ENCODE measurements at places on chromosomes 3 and 15. TPM values are rescaled to one million over a fixed set of nuclear protein-coding genes. Genes with fewer than 3 reads are reported as not detected.
A peak's percentile ranks its signal among the peaks of the same experiment; 100 is the strongest.

DNA sequence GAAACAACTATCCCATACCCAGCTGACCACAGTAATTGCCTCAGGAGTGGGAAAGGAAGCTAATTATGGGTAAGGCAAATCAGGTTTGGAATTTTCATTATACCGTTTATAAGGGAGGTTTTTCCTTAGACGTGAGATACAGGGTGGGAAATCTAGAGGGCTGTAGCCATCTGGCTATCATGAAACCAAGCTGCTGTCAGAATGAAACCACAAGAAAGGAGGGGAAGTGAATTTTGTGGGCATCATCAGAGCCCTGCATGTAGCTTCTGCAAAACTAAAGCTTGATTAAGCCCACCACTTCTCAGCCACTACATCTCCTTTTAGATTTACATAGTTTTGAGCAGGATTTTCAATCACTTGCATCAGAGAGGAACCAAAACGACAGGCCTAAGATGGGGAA, 893.5 kb downstream of the TUSC7 start:
- DNase-seq = no peak

- no peak for DNase-seq
These were observed 180.8 kb downstream of the MEGF11 start for GRCh38 chr15:66072616-66073361.

GRCh38 chr15:23823508-23823907, 136.4 kb upstream of the NDN start:
- no peak for DNase-seq

- no peak for DNase-seq
These were observed 345.3 kb downstream of the WDR72 start for GRCh38 chr15:53414167-53414566.

- DNase-seq = no peak
These were observed 25.4 kb downstream of the KY start for GRCh38 chr3:134625462-134625861.

DNA sequence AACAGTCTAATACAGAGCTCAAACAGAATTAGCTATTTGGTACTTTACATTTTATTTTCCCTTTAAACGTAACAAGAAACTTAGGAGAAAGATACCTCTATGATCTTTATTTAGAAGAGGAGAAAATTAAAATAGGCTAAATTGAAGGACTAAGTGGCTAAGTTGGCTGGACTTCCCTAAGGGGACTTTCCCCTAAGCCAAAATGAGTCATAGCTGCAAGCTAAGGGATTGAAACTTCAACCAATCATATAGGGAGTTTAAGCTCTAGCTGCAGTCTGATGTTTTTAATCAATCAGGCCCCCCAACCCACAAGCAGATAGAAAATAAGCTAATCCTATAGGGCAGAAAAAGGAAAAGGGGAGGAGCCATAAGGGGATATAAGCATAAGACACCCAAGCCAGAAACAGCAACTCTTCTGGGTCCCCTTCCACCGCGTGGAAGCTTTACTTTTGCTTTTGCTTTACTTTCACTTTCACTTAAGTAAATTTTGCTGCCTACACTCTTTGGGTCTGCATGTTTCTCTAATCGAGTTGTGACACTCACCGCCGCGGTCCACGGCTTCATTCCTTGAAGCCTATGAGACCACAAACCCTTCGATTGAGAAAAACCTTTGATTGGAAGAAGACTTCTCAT, 1108.5 kb upstream of the EPHA6 start:
- no peak for DNase-seq

DNA sequence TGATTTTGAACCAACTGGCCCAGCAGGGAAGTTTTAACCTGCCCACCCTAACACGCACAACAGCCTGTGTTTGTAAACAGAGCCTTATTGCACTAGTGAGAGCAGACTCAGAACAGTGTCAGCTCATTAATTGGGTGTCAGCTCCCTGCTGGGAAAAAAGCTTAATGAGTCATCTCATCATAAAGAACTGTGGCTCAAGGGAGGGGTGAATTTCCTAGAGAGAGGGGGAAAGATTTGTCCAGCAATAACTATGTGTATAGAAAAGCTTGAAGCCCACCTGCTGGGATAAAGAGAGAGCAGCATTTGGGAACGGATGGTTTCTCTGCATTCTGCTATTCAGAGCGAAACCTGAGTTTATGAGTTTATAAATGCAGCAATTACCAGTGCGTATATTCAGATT, 48.9 kb upstream of the GMNC start:
- DNase-seq = no peak

- no peak for DNase-seq
These were observed 62.4 kb upstream of the GOLGA6B start for GRCh38 chr15:72592097-72592496.

DNA sequence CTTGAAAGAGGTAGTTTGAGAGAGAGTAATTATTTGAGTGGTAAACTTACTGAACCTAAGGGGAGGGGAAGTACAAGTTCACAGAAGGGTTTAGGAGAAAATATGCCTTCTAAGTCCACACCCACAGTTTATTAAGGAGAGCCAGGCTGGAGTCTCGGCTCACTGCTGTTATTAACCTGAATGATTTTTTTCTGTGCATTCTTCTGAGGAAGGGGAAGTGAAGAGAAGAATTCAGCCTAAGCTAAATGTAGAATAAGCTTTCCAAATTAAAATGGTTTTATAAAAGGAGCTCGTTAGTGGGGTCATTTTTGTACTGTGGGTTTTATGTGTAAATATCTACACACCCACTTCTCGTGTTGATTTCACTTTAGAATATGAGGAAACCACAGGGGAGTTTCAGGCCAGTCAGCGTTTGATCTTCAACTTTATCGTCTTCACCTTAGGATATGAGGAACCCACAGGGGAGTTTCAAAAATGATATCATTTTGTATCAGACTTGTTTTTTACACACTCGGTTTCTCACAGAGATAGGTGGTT, 1.5 kb downstream of the WHAMM start:
- no peak for DNase-seq

GRCh38 chr3:119500265-119500664, 1.9 kb downstream of the TIMMDC1 start:
- no peak for DNase-seq

- no peak for DNase-seq
These were observed 901.7 kb downstream of the PLOD2 start for GRCh38 chr3:145259166-145259880.

GRCh38 chr15:24877174-24877573, 77.6 kb upstream of the SNRPN start:
- DNase-seq = no peak

GRCh38 chr3:146382386-146382785, 87.0 kb downstream of the PLSCR2 start:
- DNase-seq = no peak

DNA sequence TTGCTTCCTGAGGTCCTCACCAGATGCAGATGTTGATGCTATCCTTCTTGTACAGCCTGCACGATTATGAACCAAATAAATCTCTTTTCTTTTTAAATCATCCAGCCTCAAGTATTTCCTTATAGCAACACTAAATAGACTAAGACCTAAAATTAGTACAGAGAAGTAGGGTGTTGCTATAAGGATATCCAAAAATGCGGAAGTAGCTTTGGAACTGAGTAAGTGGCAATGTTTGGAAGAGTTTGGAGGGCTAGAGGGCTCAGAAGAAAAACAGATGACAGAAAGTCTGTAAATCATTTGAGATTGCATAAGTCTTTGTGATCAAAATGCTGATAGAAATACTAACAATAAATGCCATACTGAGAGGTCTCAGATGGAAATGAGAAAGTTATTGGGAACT, 894.9 kb downstream of the DIPK2A start:
- DNase-seq = no peak

GRCh38 chr3:14401692-14402303, 608 bp upstream of the SLC6A6 start:
- no peak for DNase-seq

- no peak for DNase-seq
These were observed 990.5 kb downstream of the OTOL1 start for GRCh38 chr3:162487138-162487537.

- no peak for DNase-seq
These were observed 157.5 kb upstream of the SLC24A5 start for GRCh38 chr15:47963265-47963664.

GRCh38 chr15:32864051-32864450, 146.2 kb downstream of the GREM1 start:
- DNase-seq = no peak

GRCh38 chr15:100008258-100008657, 275.0 kb upstream of the LYSMD4 start:
- no peak for DNase-seq

DNA sequence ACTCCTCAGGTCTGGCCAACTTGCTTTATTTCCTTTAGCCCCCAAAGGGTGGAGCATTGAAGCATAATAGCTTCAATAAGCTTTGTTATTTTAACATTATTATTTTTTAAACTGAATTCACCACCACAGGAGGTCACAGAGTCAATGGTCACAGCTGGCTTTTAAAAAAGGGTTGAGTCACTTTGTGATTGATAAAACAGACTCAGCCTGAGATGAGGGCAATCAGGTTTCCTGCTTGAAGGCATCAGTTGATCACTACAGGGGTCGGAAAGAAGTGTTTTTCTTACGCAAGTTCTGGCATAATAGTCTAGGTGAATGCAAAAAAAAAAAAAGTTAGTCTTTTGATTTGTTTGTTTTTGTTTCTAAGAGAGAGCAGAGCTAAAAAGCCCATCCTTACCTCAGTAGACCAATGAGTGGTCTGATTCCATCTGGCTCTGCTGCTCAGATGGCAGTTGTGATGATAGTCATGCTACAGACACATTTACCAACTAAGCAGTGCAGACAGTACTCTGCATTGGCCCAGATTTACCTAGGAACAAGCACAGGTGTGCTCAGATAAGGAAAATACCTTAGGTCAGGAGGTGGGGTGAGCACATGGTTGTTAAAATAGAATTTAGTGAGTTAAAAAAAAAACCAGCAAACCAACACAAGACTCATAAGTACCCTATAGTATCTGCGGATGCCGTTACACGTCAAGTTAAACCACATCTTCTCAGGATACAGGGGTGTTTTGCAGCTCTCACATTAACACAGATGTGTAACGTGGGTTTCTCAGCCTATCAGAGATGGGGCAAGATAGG, 22.6 kb downstream of the ZNF80 start:
- no peak for DNase-seq

GRCh38 chr15:45022871-45023658, at the start of gene SORD:
SORD (plus strand) TSS chr15:45023195; CDS start chr15:45023284, 89 bp downstream.
- peak; percentile 92 for DNase-seq

DNA sequence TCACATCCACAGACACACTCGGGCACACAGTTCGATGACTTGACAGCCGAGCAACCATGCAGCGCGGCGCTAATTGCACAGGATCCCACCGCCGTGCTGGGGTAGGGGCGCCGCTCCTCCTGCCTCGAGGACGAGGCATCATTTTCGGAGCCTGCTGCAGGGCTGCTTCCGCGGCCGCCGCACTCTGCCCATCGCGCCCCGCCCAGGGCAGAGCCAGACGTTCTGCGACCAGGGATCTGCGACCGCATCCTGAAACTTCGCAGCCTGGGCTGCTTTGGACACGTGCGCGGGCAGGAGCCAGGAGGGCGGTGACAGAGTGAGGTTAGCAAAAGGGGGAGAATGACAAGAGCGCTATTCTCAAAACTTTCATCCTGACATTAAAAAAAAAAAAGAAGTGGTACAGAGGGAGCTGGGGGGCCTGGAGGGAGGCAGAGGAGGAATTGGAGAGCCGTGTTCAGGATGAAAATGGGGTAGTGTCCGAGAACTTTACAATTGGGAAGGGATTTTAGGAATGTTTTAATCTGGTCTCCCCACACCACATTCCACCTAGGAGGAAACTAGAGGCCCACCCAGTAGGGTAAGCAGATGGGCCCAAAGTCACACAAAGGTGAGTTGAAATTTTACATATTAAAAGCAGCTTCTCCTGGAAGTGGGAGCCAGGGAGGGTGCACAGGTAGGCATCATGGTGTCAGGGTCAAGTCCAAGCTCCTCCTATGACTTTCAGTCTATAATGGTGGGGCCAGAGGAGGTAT, 15.9 kb downstream of the IGDCC3 start:
- no peak for DNase-seq

- DNase-seq = no peak
These were observed 401.5 kb upstream of the FRG2C start for GRCh38 chr3:75262661-75263060.

GRCh38 chr3:108404368-108404767, 106.0 kb downstream of the MYH15 start:
- no peak for DNase-seq

GRCh38 chr3:103134023-103134724, 699.4 kb downstream of the ZPLD1 start:
- DNase-seq = no peak

DNA sequence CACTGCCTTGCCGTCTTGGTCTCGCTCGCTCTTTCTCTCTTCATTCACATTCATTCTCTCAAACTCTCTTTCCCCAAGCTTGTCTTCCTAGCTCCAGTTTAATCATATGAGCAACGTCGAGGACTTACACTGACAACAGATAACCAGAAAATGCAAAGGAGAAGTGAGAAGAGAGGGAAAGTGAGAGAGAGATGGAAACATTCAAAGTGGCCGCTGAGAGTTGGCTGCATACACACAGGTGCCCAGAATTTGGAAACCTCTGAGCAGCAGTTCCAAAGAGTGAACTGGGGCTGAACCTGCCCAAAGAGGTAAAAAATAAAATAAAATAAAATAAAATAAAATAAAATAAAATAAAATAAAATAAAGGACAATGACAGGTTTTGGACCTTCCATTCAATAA, 583.0 kb downstream of the FOXP1 start:
- DNase-seq = no peak

DNA sequence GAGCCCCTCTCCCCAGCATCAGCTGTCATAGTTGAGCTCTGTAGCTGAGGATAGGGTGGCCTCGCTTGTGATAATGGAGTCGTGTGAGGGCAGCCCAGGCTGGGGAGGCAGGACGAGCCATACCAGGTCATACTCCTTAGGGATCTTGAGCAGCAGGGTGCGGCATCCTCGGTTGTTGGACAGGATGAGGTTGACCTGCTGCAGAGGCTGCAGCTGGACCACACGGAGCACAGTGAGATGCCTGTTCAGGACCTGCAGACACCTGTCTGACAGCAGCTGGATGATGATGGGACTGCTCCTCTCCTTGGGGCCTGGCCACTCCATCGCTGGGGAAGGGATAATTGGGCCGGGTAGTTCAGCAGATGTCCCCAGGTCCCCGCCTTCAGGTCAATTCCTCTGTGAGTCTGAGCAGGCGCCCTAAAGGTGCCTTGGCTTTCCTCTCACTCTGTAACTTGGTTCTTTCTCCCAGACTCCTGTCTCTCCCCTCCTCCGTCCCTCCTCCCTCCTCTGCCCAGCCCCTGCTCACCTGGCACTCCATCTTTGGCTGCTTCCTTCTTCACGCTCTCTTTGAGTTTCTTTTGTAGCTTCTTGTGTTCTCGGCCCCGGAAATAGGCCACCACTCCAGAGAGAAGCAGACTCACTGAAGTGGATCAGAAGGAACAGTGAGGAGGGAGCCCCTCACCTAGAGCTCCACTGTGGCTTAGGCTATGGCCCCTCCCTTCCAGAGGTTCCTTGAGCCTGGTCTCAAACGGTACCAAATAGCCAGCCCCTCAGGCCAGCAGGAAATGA, 7.8 kb downstream of the DUOX2 start:
- DNase-seq = no peak

Gene WDR72
- 0.09 TPM for polyA plus RNA-seq

Gene ADAMTSL3
- 28.7 TPM for polyA plus RNA-seq

Gene SAMMSON
- polyA plus RNA-seq = not detected

Gene MAP1A
- polyA plus RNA-seq = 45.2 TPM

Gene ALPK3
- polyA plus RNA-seq = 106 TPM

Gene GOLGA8J
- polyA plus RNA-seq = 0.52 TPM

Gene LNP1
- 6.1 TPM for polyA plus RNA-seq

Gene GPR27
- 3.2 TPM for polyA plus RNA-seq

Gene SH3GL3
- 3.9 TPM for polyA plus RNA-seq

Gene BLM
- 3.7 TPM for polyA plus RNA-seq

Gene DNAJC17
- polyA plus RNA-seq = 21.5 TPM

All from hindlimb muscle (tissue), 1 donor.